Gastrocnemius medialis (tissue), 4 donors: ENCODE measurements at places on chromosomes 5 and 9. TPM values are rescaled to one million over a fixed set of nuclear protein-coding genes. Genes with fewer than 3 reads are reported as not detected.

The FABP6 gene
- not detected for total RNA-seq

The PNPLA7 gene
- 9.9 TPM for total RNA-seq

The DOLPP1 gene
- total RNA-seq = 2.6 TPM

- no peak for DNase-seq
These were observed 619.8 kb downstream of the HINT1 start for GRCh38 chr5:130545291-130545690.

DNA sequence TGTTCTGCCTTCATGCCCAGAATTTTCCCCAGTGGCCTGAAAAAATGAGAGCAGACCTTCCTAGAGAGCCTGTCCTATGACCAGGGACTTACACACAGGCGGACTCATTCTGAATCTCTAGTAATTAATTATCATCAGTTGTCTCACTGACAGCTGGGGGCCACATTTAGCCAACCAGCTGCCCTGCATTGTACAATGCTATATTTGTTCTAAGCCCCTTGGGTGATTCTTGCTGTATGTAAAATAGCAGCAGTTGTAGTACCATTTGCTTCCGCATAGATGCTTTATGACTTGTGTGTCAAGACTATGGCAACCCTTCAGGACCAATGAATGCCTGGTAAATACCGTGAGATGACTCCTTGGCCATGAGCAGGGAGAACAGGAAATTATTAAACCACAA is 415.4 kb upstream of the SEMA6A start:
- no peak for DNase-seq

GRCh38 chr5:156386976-156387375 is 60.0 kb downstream of the SGCD start:
- DNase-seq = no peak

DNA sequence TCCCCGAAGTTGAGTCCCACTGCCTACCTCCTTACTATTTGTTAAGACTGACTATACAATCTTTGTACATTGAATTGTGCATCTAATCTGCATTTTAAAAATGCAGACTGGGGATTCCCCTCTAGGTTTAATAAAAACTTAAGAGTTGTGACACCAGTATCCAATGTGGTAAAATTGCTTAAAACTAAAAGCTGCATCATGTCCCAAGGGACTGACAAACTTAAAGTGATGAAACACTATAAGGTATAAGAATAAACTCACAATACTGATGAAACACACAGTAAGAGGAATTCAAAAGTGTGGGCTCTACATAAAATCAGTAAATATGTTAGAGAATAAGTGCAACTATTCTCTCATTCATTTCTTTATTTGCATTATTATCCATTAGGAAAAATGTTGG is 1905.1 kb downstream of the MAT2B start:
- no peak for DNase-seq

GRCh38 chr5:168234133-168234532 is 57.3 kb upstream of the WWC1 start:
- no peak for DNase-seq

- DNase-seq = no peak
These were observed 31.7 kb upstream of the IRX4 start for GRCh38 chr5:1914471-1914870.

GRCh38 chr5:148972974-148973374 is 89.9 kb downstream of the SH3TC2 start:
- DNase-seq = peak; percentile 76

- DNase-seq = no peak
These were observed 532.4 kb downstream of the ANXA1 start for GRCh38 chr9:73683862-73684591.
